Omental fat pad (tissue), 4 donors: ENCODE measurements at places on chromosomes 7 and 10. TPM values are rescaled to one million over a fixed set of nuclear protein-coding genes. Genes with fewer than 3 reads are reported as not detected.

DNA sequence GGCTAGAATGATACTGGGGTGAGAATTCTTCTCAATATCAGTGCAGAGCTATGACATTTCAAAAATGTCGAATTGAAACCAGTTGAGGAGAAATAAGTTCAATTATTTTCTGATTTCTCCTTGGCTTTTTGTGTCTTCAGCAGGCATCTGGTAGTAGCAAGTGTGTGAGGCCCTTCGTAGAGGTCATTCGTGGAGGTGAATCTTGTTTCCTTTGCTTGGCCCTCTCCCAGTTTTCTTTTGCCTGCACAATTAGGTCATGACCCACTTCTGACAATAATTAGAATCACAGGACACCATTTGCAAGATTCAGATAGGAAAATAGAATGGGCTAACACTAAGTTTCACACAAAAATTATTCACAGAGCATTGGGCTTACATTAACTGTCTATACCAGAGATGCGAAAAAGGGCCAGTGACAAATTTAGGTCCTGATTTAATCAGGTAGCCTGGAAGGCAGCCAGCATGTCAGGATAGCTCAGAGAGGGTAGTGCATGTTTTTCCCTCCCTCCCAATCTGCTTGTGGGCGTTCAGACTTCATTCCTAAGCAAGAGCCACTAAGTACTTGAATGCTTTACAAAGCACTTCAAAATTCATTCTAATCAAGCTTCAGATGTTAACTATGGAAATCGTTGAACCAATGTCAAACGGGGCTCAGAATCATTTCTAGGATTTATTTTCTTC is 24.0 kb upstream of the A1CF start:
- DNase-seq, result no peak

GRCh38 chr10:73839276-73839966 is 28.0 kb upstream of the NDST2 start:
- no peak for DNase-seq

DNA sequence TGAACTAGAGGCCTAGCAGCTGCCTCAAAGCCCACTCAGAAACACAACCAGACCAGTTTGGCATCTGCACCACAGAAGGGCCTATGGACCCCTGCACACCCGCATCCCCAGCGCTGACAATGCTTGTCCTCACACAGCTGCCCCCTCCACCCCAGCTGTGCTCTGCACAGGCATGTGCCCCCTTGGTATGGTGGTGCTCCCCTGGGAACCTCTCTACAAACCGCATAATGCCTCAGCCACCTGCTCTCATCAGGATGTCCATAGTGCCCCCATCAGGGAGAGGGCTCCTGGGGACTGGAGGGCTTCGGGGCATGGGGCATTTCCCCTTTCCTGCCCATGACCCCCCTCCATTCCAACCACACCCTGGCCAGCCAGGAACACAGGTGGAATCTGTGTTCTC is 347.5 kb downstream of the GRID1 start:
- DNase-seq, result no peak

- DNase-seq, result no peak
Measured at GRCh38 chr7:727104-727805, at the start of gene PRKAR1B. Gene PRKAR1B (minus strand): TSS chr7:727281. CDS start chr7:711505, 15,776 bp downstream.

DNA sequence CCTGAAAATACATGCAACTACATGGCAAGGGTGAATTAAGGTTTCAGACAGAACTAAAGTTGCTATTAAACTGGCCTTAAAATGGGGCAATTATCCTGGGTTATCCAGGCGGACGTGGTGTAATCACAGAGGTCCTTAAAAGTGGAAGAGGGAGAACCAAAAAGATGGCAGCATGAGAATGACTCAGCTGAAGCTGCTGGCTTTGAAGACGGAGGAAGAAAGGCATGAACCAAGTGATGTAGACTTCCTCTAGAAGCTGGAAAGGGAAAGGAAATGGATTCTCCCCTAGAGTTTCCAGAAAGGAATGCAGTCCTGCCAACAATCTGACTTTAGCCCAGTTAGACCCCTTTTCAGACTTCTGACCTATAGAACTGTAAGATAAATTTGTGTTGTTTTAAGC is 27.0 kb upstream of the UBN2 start:
- DNase-seq, result no peak

Gene MSS51
- total RNA-seq, result 1.6 TPM
